ENCODE measurements at places on chromosomes 6 and 20. TPM values are rescaled to one million over a fixed set of nuclear protein-coding genes. Genes with fewer than 3 reads are reported as not detected.

DNA sequence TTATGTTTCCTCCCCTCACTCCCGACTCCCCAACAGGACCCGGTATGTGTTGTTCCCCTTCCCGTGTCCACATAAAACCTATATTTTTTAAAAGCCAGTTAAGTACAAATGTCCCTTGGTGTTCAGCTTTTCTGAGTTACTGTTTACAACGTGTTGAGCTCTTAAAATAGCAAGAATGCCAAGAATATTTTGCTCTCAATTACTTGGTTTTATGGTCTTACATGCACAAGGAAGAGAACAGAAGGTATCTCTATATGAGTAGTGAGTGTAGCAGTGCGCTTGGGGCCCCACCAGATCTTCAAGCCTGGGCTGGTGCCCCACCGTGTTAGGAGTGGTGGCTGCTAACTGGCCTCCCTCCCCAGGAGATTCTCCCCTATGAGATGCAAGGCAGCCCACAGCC is 75.3 kb downstream of the RIN2 start:
- H3K27ac ChIP-seq = no peak overlapping the region
- H3K4me1 ChIP-seq = peaks cover 9% of the 10 kb centered on the region
- no peaks in the 10 kb centered on the region for H3K27me3 ChIP-seq
- DNase-seq = no peak
- no peaks in the 10 kb centered on the region for H3K36me3 ChIP-seq

DNA sequence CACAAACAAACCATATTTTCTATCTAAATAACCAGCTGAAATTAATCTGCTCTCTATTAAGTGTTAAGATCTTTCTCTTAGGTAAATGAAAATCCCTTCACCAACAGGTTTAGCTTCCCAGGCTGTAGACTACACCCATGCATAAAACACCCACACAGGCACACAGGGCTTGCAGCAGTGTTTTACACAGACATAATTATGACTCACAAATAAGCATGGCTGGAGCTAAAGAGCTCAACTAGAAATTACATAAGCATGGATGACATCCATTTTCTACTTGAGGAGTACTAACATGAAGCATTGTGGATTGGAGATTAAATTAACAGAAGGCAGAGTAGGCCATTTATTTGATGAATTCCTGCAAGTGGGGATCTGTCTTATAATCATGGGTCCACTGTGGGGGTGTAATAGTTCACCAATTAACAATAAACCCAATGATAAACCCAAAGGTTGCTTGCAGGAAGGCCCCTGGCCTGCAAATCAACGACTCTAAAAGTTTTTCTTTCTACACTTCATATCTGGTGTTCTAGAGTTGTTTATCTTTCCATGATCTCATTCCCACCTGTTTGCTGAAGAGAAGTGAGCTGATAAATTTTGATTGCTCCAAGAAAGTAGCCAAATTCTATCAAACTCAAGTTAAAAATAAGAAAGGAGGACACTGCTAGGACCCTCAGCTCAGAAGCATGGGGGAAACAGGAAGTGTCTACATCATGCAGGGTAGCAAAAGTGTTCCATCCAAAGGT is 33.8 kb upstream of the E2F3 start:
- H3K27me3 ChIP-seq = no peaks in the 10 kb centered on the region
- no peak overlapping the region for H3K4me3 ChIP-seq
- no peak overlapping the region for H3K27ac ChIP-seq

Gene HLA-DRA
- polyA plus RNA-seq = 4,194 TPM

Gene EIF6
- 190 TPM for polyA plus RNA-seq

GRCh38 chr6:1255636-1256365 is 56.1 kb upstream of the FOXQ1 start:
- H3K36me3 ChIP-seq = no peaks in the 10 kb centered on the region
- peaks cover 12% of the 10 kb centered on the region for H3K27me3 ChIP-seq
- no peak overlapping the region for H3K27ac ChIP-seq
- DNase-seq = no peak
- H3K4me3 ChIP-seq = no peak overlapping the region
- H3K4me1 ChIP-seq = no peaks in the 10 kb centered on the region

- H3K4me1 ChIP-seq = peaks cover 54% of the 10 kb centered on the region
- no peaks in the 10 kb centered on the region for H3K36me3 ChIP-seq
- peak overlapping the region; percentile 67 for H3K27ac ChIP-seq
Measured at GRCh38 chr20:32603046-32603726, 18.1 kb upstream of the NOL4L start.

- DNase-seq = no peak
- no peak overlapping the region for H3K4me3 ChIP-seq
Measured at GRCh38 chr6:21953831-21954801, 342.7 kb downstream of the PRL start.

DNA sequence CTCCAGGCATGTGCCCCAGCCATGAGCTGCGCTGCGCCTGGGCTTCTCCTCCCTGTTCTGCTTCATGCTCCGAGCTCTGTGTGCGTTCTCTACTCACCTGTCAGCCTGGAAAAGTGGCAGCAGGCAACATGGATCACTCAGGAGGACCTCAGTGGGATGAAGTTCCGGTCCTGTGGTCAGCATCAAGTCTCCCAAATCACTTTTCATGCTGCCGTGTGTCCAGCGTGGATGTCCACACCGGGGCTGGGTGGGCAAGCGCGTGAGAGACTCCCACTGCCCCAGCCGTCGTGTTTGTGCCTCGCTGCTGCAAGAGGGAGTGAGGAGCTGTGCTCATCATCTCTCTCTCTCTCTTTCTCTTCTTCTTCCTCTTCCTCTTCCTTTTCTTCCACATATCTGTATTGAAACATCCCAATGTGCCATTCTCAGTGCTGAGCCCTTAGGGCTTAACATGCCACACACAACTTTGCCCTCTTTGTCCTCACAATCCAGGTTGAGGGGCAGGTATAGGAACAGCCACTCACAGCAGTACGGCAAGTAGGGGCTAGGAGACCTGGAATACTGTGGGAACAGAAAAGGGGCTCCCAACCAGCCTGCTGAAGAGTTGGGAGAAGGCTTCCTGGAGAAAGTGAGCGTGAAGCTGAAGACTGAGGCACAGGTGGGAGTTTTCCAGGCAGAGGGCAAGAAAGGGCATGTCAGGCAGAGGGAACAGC is 3.8 kb upstream of the PDYN start:
- H3K4me3 ChIP-seq = no peak overlapping the region
- DNase-seq = no peak
- H3K36me3 ChIP-seq = no peaks in the 10 kb centered on the region
- H3K27me3 ChIP-seq = peaks cover 40% of the 10 kb centered on the region

GRCh38 chr20:2794202-2794748 is 6.2 kb downstream of the CPXM1 start:
- peaks cover 3% of the 10 kb centered on the region for H3K4me1 ChIP-seq
- H3K27ac ChIP-seq = no peak overlapping the region
- no peak for DNase-seq
- no peaks in the 10 kb centered on the region for H3K27me3 ChIP-seq
- no peak overlapping the region for H3K4me3 ChIP-seq

GRCh38 chr20:24060851-24061590 is 72.4 kb upstream of the GGTLC1 start:
- no peaks in the 10 kb centered on the region for H3K27me3 ChIP-seq
- no peaks in the 10 kb centered on the region for H3K36me3 ChIP-seq
- H3K4me1 ChIP-seq = no peaks in the 10 kb centered on the region
- H3K27ac ChIP-seq = no peak overlapping the region
- DNase-seq = no peak

Gene C2
- 7.2 TPM for polyA plus RNA-seq

- H3K27me3 ChIP-seq = no peaks in the 10 kb centered on the region
- no peak overlapping the region for H3K4me3 ChIP-seq
- no peak overlapping the region for H3K27ac ChIP-seq
- no peaks in the 10 kb centered on the region for H3K4me1 ChIP-seq
Measured at GRCh38 chr6:116015561-116015960, 45.1 kb downstream of the FRK start.

- H3K36me3 ChIP-seq = no peaks in the 10 kb centered on the region
- no peaks in the 10 kb centered on the region for H3K27me3 ChIP-seq
- H3K27ac ChIP-seq = no peak overlapping the region
- DNase-seq = no peak
- no peak overlapping the region for H3K4me3 ChIP-seq
Measured at GRCh38 chr6:162702446-162702845, 25.1 kb downstream of the PRKN start.

- peaks cover 17% of the 10 kb centered on the region for H3K4me1 ChIP-seq
- H3K36me3 ChIP-seq = no peaks in the 10 kb centered on the region
- no peaks in the 10 kb centered on the region for H3K27me3 ChIP-seq
- no peak overlapping the region for H3K27ac ChIP-seq
- DNase-seq = no peak
- no peak overlapping the region for H3K4me3 ChIP-seq
Measured at GRCh38 chr6:15409301-15410125, 163.6 kb downstream of the JARID2 start.

- DNase-seq = no peak
- H3K27ac ChIP-seq = no peak overlapping the region
- H3K27me3 ChIP-seq = no peaks in the 10 kb centered on the region
- H3K36me3 ChIP-seq = no peaks in the 10 kb centered on the region
- no peak overlapping the region for H3K4me3 ChIP-seq
Measured at GRCh38 chr6:90218959-90219208, 77.8 kb downstream of the BACH2 start.

GRCh38 chr6:139829576-139829975 is 455.1 kb upstream of the CITED2 start:
- H3K36me3 ChIP-seq = no peaks in the 10 kb centered on the region
- H3K4me1 ChIP-seq = no peaks in the 10 kb centered on the region
- DNase-seq = no peak
- no peak overlapping the region for H3K4me3 ChIP-seq
- H3K27ac ChIP-seq = no peak overlapping the region

DNA sequence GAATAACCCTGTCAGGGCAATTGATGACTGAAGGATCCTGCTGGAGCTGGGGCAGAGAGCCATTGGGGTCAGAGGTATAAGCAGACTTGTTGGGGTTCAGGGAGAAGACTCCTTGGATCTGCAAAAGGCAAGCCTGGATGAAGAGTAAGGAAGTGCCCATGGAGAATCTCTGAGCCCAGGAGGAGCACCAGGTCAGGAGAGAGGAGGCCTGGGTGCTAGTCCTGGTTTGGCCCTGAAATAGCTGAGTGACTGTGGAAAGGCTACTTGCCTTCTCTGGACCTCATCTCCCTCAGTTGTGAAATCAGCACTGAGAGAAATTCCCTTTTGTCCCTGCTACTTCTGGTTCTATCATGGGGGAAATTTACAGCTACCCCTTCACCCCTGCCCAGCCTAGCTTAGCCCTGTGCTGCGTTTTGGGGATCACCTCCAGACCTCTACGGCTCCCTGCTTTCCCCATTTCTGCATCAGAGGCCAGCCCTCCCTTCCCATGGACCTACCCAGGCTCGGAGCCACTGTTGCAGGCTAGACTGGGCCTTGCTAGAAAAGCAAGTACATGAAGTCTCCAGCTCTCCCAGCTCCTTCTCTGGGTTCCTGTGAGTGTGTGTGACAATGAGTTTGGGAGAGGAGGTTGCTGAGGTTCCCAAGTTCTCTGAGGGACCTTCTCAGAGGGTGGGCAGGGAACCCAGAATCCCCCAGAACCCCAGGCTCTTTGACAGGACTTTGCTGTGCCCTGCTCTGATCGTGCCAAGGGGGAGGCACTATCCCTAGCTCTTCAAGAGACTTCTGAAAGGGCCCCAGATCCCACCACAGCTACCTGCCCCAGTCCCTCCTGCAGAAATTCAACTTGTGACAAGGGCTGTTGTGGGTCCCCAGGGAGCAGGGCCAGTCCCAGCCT is 2.3 kb upstream of the NCR2 start:
- no peak for DNase-seq
- H3K27ac ChIP-seq = no peak overlapping the region
- no peaks in the 10 kb centered on the region for H3K36me3 ChIP-seq

Gene STAU1
- polyA plus RNA-seq = 17.1 TPM

GRCh38 chr20:58574469-58574868 is 59.3 kb upstream of the APCDD1L start:
- no peaks in the 10 kb centered on the region for H3K36me3 ChIP-seq
- no peaks in the 10 kb centered on the region for H3K27me3 ChIP-seq
- H3K4me3 ChIP-seq = no peak overlapping the region
- H3K27ac ChIP-seq = no peak overlapping the region
- no peaks in the 10 kb centered on the region for H3K4me1 ChIP-seq

Measured in CD14-positive monocyte (primary cell).